Stomach (tissue), 19 donors: ENCODE measurements at places on chromosomes 7 and 10. TPM values are rescaled to one million over a fixed set of nuclear protein-coding genes. Genes with fewer than 3 reads are reported as not detected.

The AKR1C4 gene
- polyA plus RNA-seq: not detected

The IQUB gene
- polyA plus RNA-seq: not detected

The SYT15 gene
- 0.95 TPM for polyA plus RNA-seq

The ELAPOR2 gene
- polyA plus RNA-seq: 1.4 TPM

The CFAP69 gene
- 2.2 TPM for polyA plus RNA-seq

The SPDYE2 gene
- not detected for polyA plus RNA-seq

The SLIT1 gene
- polyA plus RNA-seq: 0.15 TPM

The CFAP70 gene
- polyA plus RNA-seq: 3.2 TPM

The SLC16A12 gene
- 0.15 TPM for polyA plus RNA-seq

The TLX1 gene
- polyA plus RNA-seq: not detected

The PRKAR2B gene
- 20.2 TPM for polyA plus RNA-seq

The FGFR2 gene
- polyA plus RNA-seq: 3.9 TPM
